ENCODE measurements at places on chromosomes 5 and 9.

- DNase-seq, result no peak
These were observed 25.8 kb upstream of the FRRS1L start for GRCh38 chr9:109192732-109193361.

GRCh38 chr5:127298036-127298429 is 7.4 kb downstream of the MEGF10 start:
- no peak for DNase-seq

DNA sequence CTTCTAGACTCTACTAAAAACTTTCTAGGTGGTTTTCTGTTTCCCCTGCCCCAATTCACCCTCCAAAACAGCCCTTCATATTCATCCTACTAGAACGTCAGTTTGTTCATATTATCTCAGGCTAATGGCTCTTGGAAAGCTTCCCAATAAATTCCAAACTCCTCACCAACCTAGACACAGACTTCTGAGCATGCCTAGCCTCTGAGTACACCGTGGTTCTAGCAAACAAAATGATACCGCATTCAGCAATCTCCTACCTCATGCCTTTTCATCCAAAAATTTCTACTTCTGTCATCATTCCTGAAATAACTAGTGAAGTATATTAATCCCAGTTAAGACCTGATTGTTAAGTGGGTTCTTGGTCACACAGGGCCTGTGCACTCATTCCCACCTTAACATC is 46.5 kb upstream of the NR5A1 start:
- DNase-seq, result no peak

- no peak for DNase-seq
These were observed 80.1 kb downstream of the EGFLAM start for GRCh38 chr5:38338455-38338854.

GRCh38 chr9:27467486-27467885 is 56.6 kb upstream of the IFNK start:
- no peak for DNase-seq

- no peak for DNase-seq
These were observed at the start of gene ZNF618 for GRCh38 chr9:113876151-113876992. TSS of gene ZNF618 (plus strand) at chr9:113876309. CDS start at chr9:113876381, 72 bp downstream.

DNA sequence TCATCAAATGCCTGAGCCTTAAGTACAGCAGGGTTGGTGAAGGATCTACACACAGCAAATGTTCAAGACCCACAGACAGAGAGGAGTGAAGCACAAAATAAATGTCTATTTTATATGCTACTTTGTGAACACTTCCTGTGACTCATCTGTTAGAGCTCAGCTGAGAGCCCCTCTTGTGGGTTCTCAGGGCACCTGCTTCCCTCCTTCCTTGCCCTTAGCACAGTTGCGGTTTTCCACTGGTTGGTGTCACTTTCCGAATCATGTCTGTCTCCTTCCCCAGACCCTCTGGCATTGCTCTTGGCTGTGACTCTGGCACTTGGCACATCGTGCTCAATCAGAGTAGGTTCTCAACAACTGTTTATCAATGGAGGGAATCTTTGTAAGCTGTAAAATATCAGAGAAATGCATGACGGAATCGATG is 128.5 kb upstream of the STC2 start:
- no peak for DNase-seq

DNA sequence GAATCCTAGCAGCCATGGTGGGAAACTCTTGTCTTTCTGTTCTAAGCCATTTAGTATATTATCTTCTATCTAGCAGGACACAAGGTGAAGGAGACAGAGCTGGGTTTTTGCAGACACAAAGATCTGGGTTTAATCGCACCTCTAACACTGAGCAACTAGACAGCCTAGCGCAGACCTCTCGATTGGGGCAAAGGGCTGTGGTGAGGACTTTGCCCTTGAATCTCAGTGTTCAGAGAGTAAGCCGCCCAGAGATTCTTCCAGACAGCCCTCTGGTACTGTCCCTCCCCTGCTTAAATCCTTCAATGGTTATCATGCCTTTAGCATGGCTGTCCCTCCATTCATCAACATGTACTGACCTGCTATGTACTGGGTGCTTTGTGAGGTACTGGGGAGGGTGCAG is 128.1 kb downstream of the CRB2 start:
- no peak for DNase-seq

DNA sequence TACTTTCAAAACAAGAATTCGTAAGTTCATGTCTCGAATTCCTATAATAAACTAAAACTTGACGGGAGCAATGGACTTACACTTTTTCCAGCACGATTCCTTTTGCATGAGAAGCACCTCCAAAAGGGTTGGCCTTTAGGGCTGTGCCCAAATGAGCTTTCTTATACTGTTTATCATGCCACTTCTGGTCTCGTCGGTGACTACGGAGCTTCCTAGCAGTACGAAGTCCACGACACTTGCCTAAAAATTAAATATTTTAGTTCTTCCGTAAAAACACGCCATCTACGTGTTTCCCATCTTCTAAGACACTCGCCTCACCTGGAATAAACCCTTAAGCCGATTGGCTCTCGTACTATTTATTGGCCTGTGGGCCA is 554 bp downstream of the RPS23 start:
- DNase-seq, result no peak

DNA sequence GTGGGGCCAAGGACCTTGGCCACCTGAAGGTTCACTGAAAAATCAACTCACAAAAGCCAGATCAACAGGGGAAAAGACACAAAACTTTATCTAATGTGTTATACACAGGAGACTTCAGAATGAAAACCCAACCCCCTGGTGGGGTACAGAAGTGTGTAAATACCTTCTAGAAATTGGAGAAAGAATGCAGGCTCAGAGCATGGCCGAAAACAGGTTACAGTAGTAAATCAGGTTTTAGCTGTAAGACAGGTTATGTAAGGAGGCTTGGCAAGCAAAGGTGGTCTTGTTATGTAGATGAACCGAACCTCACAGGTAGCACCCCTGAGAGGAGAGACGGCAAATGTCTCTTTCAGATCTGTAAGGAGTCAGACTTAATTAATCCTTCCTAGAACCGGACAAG is 10.0 kb downstream of the CEMIP2 start:
- DNase-seq, result no peak

- no peak for DNase-seq
These were observed 280.3 kb downstream of the DRD1 start for GRCh38 chr5:175163586-175164275.

DNA sequence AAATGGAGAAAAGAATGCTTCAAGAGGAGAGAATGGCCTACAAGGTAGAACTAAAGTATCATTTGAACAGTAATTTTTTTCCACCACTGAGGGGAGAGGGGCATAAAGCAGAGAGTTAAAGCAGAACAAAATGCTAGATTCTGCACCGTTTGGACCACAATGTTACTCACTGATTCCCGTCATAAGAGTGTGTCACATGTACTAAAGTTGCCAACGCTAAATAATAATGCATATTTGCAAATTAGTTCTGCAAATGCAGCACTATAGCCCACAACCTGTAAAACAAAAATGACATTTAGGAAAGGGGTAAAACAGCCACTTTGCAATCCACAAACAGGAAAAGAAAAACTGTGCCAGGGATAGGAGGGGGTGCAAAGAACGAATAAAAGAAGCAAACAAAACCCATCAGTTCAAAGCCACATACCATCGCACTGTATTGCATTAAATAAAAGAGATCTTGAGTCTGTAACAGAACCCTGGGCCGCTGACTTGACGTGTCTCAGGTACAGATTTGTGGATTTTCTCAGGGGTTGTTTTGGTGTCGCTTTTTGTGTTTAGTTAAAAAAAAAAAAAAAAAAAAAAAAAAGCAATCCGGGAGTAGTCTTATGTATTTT is 7.7 kb upstream of the NFIB start:
- no peak for DNase-seq
